ENCODE measurements at places on chromosomes 12 and 14.

GRCh38 chr14:61609191-61609843, 86.0 kb upstream of the HIF1A start:
- DNase-seq = no peak

- DNase-seq = no peak
These were observed at the start of gene SMAGP for GRCh38 chr12:51270067-51270950. Gene SMAGP (minus strand): TSS chr12:51270415. CDS start chr12:51269278, 1,137 bp downstream.

DNA sequence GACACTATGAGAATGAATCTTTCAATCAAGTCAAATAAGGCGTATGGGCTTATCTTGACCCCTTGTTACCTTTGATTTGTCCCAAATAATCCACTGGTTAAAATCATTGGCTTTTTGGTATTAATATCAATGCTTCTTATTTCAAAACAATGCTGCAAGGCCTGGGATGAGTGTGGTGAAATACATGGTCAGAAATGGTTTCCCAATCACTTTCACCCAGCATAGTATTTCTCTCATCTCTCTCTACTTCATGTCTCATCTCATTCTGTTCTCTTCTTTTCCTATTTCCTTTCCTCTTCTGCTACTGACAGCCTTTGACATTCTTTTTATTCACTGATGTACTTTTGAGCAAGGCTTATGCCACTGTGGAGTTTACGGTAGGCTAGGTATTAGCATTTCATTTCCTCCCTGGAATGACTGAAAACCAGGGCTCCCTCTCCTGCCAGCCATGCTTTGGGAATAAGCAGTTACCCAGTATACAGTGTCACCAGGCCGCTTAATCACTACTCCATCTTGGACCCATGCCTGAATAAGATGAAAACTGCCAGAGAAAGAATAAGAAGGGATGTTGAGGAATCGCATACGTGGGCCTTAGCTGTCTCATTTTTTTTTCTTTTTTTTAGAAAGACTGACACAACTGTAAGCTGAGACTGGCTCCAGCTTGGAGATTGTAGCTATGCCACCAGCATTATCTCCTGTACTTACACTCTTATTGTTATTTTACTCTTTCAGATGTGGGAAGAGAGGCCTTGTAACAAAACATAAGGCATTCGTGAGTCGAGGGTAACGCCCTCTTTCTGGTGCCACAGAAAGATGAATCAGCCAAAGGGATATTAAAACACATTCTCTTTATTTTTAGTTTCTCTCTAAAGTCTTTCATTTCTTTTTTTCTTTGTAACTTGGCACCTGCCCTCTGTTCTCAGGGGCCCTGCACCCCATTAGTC, 53.5 kb downstream of the IGF1 start:
- DNase-seq = no peak

GRCh38 chr14:89327771-89328212, 89.2 kb downstream of the FOXN3 start:
- no peak for DNase-seq

- DNase-seq = no peak
These were observed 100.7 kb upstream of the SLC38A4 start for GRCh38 chr12:46926526-46926925.
